ENCODE measurements at places on chromosomes 3 and 15.

- DNase-seq: no peak
These were observed 100.2 kb downstream of the VPS8 start for GRCh38 chr3:184912163-184912562.

DNA sequence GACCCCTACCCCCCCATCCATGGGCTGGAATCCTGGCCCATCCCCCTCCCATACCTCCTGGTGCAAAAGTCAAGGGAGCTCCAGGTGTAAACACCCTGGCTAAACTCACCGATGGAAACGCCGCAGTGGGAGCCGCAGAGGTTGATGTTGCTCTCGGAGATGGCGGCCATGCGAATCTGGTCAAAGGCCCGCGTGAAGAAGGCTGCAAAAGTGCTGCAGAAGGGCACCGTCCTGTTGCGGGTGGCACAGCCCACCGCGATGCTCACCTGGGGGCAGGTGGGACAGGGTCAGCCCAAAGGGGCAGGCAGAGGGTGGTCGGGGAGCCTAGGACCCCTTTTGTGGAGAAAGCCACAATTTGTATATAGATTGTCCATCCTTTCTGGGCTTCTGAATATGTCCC, 26.7 kb downstream of the TKT start:
- no peak for DNase-seq

DNA sequence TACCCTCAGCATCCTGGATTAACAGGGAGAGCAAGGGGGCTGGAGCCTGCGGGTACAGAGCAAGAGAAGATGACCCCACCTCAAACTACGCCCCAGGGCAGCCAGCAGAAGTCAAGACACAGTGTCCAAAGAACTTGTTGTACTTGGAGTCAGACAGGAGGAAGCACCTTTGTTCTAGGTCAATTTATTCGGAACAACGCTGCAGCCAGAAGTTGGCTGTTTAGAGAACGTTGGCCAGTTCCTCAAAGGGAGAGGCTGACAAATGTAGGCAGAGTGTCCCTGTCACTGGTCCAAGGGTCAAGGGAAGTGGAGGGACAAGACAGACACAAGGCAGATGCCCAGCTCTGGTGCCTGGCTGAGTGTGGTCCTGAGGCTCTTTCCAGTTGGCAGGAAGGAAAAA, 32.1 kb upstream of the PIAS1 start:
- no peak for DNase-seq

GRCh38 chr15:32723171-32723948, 5.6 kb downstream of the GREM1 start:
- DNase-seq: no peak

- no peak for DNase-seq
These were observed at the start of gene SEMA6D for GRCh38 chr15:47717036-47717612. SEMA6D (plus strand) TSS chr15:47717505; CDS start chr15:47759799, 42,294 bp downstream.

GRCh38 chr3:197499427-197499826, 56.3 kb downstream of the BDH1 start:
- DNase-seq: peak; percentile 71

- DNase-seq: no peak
These were observed 93.3 kb upstream of the NLGN1 start for GRCh38 chr3:173304182-173304800.

- DNase-seq: no peak
These were observed 223.5 kb downstream of the DTWD1 start for GRCh38 chr15:49844390-49844789.

DNA sequence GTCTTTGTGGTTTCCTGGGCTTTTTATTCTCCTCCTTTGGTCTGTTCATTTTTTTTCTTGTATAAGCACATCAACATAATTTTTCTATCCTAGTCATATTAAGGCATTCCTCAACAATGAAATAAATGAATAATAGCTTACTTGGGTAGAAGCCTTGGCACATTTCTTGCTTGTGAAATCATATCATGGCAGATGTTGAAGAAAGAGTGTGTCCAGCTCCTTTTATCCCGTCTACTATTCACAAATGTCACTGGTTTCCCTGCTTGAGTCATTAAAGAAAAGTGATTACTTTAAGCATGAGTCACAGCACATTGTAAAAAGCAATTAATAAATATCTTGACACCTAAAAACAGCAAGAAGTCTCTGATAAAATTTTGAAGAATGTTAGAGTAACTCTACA, 42.1 kb downstream of the MINAR1 start:
- no peak for DNase-seq

- peak; percentile 4 for DNase-seq
These were observed 450.5 kb upstream of the AZI2 start for GRCh38 chr3:28799084-28799483.

- DNase-seq: no peak
These were observed 450.9 kb upstream of the THRB start for GRCh38 chr3:24945563-24945962.

DNA sequence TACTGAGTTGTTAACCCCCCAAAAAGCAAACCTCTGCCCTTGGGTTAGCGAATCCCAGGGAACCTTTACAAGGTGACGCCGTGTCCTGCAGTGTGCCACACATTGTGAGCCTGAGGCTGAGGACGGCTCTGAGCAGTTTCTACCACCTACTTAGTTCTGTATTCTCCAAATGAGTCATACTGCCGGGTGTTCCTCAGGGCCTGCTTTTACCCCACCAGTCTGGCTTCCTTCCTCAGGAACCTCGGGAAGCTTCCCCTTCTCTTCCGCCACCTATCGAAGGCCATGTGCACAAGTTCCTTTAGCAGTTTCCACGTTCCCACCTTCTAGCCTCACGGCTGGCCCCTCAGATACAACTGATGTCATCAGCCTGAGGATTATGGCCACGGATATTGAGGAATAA, 384.0 kb upstream of the TPM1 start:
- no peak for DNase-seq

DNA sequence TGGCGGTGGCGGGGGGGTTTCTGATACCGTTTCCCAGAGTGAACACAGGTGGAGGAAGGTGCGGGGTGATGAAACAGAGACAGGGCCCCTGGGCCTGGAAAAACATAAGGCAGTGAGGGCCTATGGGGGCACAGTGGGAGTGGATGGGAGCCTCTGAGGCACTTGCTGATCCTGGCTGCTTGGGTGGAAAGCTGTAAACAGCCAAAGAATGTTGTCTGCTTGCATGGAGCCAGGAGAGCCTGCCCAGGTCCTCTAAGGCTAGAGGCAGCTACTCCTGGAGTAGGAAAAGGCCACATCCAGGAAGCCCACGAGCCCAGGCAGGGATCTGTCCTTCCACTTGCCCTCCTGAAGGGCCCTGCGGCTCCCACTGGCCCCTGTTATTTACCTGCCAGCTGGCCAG, 2.9 kb upstream of the SEMA3B start:
- no peak for DNase-seq

- no peak for DNase-seq
These were observed 309.9 kb upstream of the SATB1 start for GRCh38 chr3:18735005-18735404.

GRCh38 chr3:156298938-156299337, 178.6 kb downstream of the KCNAB1 start:
- DNase-seq: no peak

Data from HCT116 (cell line).